ENCODE measurements at places on chromosomes 3 and 15.
A peak's percentile ranks its signal among the peaks of the same experiment; 100 is the strongest.

DNA sequence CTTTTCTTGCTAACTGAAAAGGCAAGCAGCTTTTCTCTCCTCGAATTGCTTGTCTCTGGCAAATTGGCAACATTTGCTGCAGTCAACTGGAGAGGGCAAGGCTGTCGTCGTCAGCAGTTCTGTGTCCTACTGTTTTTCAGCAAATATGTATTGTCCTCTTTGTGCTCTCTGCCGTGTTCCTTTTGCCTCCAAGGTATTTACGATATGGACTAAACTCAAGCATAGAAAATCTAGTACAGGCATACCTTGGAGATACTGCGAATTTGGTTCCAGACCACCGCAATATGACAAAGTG, 558 bp upstream of the SLC30A4 start:
- no peak for DNase-seq

DNA sequence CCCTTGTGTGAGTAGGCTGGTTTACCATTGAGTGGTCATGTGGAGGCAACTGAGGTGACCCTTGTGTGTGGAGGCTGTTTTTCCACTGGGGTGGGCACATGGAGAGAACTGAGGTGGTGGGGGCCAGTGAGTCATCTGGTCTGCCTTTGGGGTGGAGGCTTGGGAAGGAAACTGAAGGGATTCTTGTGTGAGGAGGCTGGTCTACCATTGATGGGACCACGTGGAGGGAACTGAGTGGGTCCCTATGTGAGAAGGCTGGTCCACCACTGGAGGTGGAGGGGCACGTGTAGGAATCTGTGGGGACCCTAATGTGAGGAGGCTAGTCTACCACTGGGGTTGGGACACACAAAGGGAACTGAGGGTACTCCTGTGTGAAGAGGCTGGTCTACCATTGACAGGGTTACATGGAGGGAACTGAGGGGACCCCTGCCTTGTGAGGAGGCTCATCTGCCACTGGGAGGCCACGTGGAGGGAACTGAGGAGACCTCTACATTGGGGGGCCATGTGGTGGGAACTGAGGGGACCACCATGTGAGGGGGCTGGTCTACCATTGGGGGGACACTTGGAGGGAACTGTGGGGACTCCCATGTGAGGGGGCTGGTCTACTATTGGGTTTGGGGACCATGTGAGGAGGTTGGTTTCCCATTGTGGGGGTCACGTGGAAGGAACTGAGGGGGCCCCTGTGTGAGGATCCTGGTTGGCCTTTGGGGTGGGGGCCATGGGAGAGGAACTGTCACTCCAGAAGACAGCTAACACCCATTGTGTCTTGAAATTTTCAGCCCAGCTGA, 164.5 kb downstream of the WNT7A start:
- DNase-seq = no peak

- DNase-seq = peak; percentile 86
These were observed 3.3 kb upstream of the NR2F2 start for GRCh38 chr15:96327155-96327741.

- DNase-seq = no peak
These were observed 76.8 kb downstream of the CPNE4 start for GRCh38 chr3:131957980-131958379.

DNA sequence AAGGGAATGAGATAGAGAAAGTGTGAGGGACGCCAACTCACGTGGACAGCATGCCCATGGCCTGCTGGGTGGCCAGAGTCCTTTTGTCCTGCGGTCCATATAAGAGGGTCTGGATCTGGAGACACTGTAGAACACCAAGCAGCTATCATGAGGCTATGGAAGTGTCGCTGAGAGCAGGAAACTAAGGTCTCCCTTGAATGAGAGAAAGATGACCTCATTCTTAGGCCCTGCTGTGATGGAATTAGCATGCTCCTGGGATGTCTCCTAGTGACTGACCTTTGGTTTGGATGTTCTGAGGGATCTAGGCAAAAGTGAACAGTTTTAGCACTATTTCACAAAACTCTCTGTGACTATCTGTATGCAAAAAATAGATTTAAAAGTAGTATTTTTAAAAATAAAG, 34.4 kb downstream of the SYNM start:
- DNase-seq = no peak

DNA sequence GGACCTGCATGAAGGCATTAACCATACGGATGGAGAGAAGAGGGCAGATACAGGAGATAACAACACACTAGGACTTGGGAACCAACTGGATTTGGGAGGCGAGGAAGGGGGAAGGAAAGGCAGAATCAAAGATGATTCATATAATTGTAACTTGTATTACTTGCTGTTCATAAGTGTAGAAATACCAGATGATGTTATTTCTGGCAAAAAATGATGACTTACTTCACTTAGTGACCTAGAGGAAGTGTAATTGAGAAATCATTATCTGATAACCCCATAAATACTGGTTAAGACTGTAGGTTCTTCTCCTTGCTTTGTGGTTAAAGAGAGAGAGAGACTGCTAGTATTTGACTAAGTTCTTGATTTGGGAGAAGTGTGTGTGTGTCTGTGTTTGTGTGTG, 50.5 kb upstream of the GK5 start:
- DNase-seq = no peak

DNA sequence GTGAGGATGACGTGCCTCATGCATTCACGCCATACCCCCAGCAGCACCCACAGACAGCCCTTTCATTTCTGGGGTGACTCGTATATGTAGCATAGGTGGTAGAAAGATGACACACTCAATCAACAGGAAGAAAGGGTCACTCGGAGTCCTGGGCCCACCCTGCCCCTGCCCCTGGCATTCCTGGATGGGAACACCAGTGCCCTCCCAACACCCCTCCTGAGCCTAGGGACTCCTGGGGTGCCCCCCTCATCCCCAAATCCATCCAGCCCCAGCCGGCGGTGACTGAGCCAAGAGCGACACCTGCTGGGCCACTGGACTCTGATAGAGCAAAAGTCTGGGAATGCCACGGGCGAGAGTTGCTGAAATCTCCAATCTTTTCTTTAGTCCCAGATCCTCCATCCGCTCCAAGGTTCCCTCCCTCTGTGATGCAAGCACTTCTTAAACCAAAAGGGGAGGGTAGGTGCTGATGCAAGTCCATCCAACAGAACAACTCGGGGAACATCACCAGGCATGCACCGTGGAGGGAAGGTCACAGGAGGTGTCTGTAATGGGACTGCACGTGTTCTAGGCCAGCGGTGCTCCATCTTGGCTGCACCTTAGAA, 31.1 kb downstream of the ACAN start:
- peak; percentile 67 for DNase-seq

GRCh38 chr3:138862924-138863775, 28.4 kb upstream of the PIK3CB start:
- no peak for DNase-seq

- peak; percentile 60 for DNase-seq
These were observed 81.9 kb upstream of the ADAMTSL3 start for GRCh38 chr15:83571820-83572707.

- DNase-seq = peak; percentile 47
These were observed 398.9 kb upstream of the TPRG1 start for GRCh38 chr3:188772886-188773285.

GRCh38 chr15:90667073-90667754, 49.9 kb upstream of the BLM start:
- no peak for DNase-seq

Measured in muscle of back (tissue), 13 donors.